Activated naive CD8-positive, alpha-beta T cell treated with anti-CD3 and anti-CD28 coated beads, Interleukin-2, amount 10 ng/mL, durations not matched to agents 7 days and 5 days (primary cell): ENCODE measurements at places on chromosomes 3 and 15.

GRCh38 chr15:59976480-59977271, 27.4 kb upstream of the FOXB1 start:
- H3K36me3 ChIP-seq: peaks cover 31% of the 10 kb centered on the region
- H3K4me1 ChIP-seq: peaks cover 29% of the 10 kb centered on the region
- H3K27me3 ChIP-seq: peaks cover 3% of the 10 kb centered on the region
- peak; percentile 66 for DNase-seq

DNA sequence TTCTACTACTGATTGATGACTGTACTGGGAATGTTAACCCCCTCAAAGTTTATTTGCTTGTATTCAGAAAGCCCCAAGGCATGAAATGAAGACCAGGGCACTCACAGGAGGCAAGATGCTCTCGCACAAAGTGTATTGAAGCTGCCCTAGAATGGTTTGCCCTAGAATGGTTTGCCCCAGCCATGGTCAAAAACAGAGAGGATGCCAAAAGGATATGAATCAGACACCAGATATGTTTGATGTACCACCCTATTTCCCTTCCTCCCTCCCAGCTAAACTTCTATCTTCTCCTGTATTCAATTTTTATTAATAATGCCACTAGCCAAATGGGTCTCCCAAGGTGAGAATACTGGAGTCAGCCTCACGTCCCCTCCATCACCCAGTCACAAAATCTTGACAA, 101.3 kb downstream of the TMCO5A start:
- no peak overlapping the region for H3K4me3 ChIP-seq
- no peaks in the 10 kb centered on the region for H3K4me1 ChIP-seq
- H3K27ac ChIP-seq: no peak overlapping the region
- H3K36me3 ChIP-seq: no peaks in the 10 kb centered on the region

- H3K36me3 ChIP-seq: no peaks in the 10 kb centered on the region
- no peak overlapping the region for H3K27ac ChIP-seq
- no peak overlapping the region for H3K4me3 ChIP-seq
- no peaks in the 10 kb centered on the region for H3K27me3 ChIP-seq
These were observed 79.1 kb downstream of the RAB11A start for GRCh38 chr15:65948383-65948782.

DNA sequence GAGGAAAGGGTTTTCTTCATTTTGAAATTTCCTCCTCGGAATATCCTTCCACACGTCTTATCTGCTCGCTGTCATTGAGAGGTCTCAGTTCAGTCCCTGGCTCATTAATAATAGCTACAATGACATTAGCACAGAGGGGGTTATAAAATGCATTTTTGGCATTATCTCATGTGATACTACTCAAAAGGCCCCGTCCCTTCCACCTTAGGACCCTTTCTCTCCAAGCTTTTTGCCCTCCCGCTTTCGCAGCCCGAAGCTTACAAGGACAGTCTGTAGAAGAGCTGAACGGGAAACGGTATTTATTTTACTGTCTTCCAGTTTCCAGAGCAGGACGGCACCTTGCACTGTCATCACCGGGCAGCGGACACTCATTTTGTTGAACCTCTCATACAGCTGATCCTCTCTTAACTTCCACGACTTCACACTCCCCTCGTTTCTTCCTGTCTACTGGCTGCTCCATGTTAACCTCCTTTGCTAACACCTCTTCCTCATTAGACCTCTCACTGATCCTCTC, 5.6 kb upstream of the PLEKHO2 start:
- H3K36me3 ChIP-seq: no peaks in the 10 kb centered on the region
- DNase-seq: no peak
- H3K27me3 ChIP-seq: no peaks in the 10 kb centered on the region
- H3K27ac ChIP-seq: peak overlapping the region; percentile 74
- peaks cover 37% of the 10 kb centered on the region for H3K4me1 ChIP-seq
- peak overlapping the region; percentile 67 for H3K4me3 ChIP-seq

DNA sequence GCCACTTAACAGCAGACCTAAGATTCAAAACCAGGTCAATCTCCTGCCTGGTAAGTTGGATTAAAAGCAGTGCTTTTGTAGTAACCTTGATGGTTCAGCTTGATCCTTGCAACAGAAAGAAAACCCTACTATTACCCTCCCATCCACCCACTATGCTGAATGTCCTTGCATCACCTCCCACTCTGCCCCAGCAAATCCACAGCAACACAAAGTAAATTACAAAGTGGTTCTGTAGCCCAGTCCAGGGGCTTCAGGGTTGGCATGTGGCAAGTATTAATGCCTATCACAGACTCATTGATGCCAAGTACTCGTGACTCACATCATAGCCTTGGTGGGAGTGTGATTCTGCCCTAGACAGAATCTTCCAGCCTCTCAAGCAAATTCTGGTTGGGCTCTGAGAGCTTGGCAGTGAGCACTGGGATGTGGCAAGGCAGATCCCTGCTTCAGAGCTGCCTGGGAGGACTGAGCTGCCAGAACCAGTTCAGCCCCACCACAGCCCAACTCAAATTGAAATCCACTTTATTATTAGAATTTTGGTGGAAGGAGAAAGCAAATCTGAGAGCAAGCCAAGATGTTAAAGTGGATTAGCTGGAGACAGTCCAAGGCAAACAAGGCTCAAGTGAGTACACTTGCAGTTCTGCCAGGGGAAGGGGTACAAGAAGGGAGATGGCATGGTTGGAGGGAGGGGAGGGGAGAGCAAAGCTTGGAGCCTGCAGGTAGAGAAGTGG, 225.8 kb upstream of the UMPS start:
- H3K27ac ChIP-seq: no peak overlapping the region
- H3K27me3 ChIP-seq: peaks cover 40% of the 10 kb centered on the region
- no peak for DNase-seq
- no peaks in the 10 kb centered on the region for H3K36me3 ChIP-seq
- no peaks in the 10 kb centered on the region for H3K4me1 ChIP-seq
